GM06990 (cell line): ENCODE measurements at places on chromosomes 5 and 9.

DNA sequence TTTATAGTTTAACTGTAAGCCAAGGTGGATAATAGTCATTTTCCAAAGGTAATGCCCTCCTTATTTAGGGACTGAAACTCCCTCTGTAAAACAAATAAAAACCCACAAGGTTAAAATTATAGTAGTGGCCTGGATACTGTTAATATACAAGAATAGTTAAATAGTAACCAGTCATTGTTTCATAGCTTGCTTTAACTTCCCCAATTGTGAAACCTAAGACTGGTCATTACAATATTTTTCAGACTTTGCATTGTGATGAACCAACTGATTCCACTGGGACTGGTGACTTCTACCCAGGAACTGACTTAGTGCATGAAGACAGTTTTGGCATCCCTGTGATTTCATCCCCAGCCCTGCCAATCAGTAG lies 162.6 kb downstream of the SMC2 start:
- DNase-seq, result no peak

GRCh38 chr9:106575823-106576222 lies 287.1 kb upstream of the ZNF462 start:
- no peak for DNase-seq

- DNase-seq, result no peak
These were observed 79.1 kb upstream of the GPR151 start for GRCh38 chr5:146595088-146595487.

DNA sequence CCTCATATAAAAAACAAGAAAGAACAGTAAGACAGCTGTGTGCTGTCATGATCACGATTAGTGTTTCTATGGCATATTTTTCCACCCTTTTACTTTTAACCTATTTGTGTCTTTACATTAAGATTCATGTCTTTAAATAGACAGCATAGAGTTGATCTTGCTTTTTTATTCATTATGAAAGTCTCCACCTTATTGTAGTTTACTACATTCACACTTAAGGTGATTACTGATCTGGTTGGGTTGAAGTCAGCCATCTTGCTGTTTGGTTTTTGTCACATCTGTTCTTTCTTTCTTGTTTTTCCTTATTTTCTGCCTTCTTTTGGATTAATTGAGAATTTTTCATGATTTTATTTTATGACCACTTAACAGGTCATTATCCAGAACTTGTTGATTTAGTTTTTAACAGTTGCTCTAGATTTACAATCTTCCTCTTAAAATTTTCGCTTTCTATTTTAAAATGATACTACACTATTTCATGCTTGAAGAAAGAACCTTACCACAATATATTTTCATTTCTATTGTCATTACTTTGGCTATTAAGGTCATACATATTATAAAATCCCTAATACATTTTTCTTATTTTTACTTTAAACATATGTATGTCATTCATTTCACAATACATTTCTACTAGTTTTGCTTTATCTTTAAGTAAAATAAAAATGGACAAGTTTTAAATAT lies 292.5 kb downstream of the SH3GL2 start:
- DNase-seq, result no peak

- no peak for DNase-seq
These were observed 439.3 kb upstream of the KLF4 start for GRCh38 chr9:107928701-107929371.

- DNase-seq, result no peak
These were observed 4.1 kb downstream of the TRIO start for GRCh38 chr5:14147210-14147609.

- no peak for DNase-seq
These were observed 129.4 kb downstream of the EDIL3 start for GRCh38 chr5:84255315-84255714.

GRCh38 chr5:146584750-146585149 lies 68.8 kb upstream of the GPR151 start:
- DNase-seq, result no peak

DNA sequence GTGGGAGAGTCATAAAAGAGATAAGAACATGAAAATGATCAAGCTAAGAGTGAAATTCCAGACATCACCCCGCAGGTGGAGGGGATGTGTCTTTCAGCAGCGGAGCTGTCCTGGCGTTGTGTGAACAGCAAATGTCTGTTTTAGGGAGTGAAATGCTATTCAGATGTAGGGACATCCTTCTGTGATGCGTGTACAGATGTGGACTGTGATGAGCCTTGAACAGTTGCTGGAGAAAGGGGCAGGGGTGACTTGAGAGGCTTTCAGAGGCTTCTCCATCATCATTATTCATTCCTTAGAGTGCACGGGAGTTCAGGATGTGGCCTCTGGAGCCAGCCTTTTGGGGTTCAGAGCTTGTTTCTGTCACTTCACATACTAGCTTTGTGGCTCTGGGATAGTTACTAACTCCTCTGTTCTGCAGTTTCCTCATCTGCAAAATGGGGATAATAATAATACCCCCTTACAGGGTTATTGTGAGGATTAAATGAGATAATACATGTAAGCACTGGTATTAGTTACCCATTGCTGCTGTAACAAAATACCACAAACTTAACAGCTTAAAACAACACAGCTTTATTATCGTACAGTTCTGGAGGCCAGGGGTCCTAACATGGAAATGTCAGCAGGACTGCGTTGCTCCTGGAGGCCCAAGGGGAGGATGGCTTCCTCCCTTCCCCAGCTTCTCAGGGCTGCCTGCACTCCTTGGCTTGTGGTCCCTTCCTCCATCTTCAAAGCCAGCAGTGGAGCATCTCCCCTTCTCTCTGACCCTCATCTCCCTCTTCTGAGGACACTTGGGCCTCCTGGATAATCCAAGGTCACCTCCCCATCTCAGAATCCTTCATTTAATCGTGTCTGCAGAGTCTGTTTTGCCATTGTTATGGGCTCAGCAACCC lies 9.4 kb downstream of the TRAF1 start:
- no peak for DNase-seq

GRCh38 chr9:37904445-37905130 lies 661 bp upstream of the SLC25A51 start:
- DNase-seq, result no peak

- DNase-seq, result no peak
These were observed 20.0 kb downstream of the CCDC125 start for GRCh38 chr5:69312459-69313160.

DNA sequence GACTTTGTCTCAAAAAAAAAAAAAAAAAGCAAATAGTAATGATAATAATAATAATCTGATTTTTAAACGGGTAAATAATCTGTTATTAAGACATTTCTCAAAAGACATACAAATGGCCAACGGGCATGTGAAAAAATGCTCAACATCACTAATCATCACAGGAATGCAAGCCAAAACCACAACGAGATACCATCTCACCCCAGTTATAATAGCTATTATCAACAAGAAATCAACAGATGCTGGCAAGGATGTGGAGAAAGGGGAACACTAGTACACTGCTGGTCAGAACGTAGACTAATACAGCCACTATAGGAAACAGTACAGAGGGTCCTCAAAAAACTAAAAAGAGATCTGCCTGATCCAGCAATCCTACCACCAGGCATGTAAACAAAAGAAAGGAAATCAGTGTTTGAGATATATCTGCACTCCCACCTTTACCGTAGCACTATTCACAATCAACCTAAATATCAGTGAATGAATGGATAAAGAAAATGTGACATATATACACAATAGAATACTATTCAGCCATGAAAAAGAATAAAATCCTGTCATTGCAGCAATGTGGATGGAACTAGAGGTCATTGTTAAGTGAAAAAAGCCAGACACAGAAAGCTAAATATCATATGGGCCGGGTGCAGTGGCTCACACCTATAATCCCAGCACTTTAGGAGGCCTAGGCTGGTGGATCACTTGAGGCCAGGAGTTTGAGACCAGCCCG lies 24.9 kb downstream of the VAV2 start:
- no peak for DNase-seq

DNA sequence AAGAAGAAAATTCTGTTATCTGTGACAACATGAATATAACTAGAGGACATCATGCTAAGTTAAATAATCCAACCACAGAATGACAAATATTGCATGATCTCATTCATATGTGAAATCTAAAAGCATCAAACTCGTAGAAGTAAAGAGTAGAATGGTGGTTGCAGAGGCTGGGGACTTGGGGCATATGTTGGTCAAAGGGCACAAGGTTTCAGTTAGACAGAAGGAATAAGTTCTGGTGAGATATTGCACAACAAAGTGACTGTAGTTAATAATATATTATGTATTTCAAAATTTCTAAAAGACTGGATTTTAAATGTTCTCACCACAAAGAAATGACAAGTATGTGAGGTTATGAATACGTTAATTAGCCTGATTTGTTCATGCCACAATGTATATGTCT lies 24.8 kb downstream of the GRIA1 start:
- DNase-seq, result no peak

GRCh38 chr9:9319007-9319406 lies 1293.8 kb downstream of the PTPRD start:
- no peak for DNase-seq

DNA sequence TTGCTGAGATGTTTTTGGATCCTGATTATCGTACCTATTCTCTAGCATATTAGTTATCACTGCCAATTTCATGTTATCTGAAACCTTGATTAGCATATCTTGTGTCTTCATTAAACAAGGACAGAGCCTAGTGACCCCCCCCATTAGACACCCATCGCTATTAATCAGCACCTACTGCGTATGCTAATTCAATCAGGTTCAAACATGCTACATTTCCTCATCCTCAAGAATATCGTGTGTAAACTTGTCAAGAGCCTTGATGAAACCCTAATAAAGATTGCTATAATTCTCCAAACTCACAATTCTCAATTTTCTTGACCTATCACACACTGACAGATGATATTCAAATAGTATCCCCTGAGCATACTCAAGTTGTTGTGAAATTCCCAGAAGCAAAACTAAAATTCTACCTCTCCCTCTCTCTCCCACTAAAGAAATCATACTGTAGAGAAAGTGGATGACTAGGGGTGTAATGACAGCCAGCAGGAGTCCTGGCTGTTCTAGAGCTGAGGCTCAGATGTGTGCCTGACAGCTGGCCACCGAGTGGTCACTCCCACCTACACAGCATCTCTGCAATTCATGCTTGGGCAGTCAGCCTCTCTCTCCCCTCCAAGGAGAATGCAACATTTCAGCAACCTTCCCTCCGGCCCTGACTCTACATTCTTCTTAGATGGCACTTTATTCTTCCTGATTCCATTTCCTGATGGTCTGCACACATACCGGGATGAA lies 9.2 kb upstream of the ZNF354A start:
- DNase-seq, result no peak

DNA sequence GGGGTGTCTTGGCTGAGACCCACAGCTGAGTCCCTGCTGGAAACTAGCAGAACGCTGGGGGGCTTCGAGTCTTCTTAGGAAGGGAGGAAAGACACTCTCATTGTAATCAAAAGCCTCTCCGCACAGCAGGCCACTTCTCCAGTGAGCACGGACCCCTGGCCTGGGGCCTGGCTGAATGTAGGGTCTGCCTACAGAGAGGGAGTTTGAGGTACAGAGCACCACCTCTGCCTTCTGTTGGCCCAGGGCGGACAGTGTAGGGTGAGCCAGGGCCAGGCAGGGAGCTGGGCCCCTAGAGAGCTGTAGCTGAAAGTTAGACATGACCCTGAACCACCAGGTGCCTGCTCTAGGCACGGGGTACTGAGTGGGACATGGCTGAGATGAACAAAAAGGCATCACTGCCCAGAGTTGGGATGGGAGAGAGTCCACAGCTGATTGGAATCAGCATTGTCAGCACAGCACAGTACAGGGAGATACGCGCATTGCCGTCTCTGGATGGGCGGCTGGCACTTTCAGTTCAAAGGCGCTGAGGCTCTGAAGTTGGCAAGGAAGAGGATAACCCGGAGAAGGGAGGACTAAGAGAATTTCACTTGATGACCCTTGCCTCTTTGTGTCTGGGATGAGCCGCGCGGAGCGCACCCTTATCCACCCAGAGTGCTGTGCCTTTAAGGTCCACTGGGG lies 363 bp upstream of the SLC25A48 start:
- no peak for DNase-seq

GRCh38 chr9:135772702-135773493 lies 70.9 kb downstream of the KCNT1 start:
- DNase-seq, result no peak

DNA sequence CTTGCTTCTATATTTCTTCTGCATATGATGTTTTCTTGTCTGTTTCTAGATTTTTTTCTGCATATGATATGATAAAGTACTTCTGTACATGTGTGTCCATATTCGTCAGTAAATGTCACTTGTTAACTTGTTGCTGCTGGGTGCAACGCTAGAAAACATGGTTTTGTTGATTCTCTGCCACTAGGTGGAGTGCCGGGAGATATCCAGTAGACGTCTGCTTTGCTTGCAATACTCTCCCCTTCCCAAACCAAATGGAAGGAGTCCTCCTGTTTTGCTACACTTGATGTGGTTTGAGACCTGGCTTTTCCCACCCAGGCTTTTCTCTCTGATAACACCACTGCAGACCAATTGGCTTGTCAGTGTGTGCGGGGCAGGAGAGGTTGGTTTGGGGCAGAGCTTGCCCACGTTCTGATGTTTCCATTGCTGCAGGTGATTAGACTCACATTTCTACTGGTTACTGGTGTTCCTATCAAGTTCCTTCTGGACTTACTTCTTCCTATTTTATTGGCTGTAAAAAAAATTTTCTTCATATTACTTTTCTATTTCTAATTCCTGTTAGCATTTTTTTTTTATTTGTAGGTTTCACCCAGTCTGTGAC lies 900.0 kb upstream of the CDH10 start:
- no peak for DNase-seq

- DNase-seq, result no peak
These were observed 130.6 kb upstream of the EPB41L4A start for GRCh38 chr5:112549605-112550166.

DNA sequence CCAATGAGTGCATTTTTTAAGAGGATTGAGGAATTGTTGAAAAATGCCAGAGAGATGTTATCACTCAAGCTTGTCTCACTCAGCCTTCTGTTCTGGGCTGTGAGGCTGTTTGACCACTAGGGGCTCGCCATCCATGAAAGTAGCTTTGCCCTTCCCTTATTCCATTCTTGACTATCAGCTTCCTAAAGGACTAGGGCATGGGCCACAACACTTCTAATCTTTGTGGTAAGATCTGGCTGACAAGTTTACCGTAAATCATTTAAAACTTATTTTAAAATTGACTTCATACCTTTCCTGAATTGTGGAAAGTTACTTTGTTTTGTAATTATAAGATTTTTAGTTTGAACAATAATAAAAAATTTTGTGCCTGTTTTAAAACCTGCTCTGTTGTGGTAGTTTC lies 49.5 kb downstream of the TJP2 start:
- DNase-seq, result no peak

- DNase-seq, result no peak
These were observed 12.9 kb downstream of the SLC6A3 start for GRCh38 chr5:1432296-1432695.

DNA sequence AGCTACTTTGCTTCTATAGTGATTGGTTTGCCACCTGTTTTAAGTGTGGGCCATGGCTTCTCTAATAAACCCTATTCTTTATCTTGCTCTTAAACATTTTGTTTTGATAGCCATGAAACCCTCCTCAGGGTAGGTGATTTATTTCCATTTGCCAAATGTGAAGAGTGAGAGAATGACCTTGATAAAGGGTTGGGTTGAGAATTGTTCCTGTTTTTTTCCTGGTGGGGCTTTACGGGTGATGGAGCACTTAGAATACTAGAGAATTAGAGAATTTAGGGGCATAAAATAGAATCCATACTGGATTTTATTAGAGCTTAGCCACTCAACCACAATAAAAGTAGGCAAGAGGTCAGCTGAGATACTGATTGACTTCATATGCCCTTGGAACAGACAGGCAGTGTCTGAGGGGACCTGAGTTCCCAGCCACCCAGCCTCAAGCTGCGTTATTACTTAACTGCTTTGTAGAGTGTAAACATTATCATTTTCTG lies 68.9 kb downstream of the COMMD10 start:
- DNase-seq, result no peak
